ENCODE measurements at places on chromosomes 1 and 21.

DNA sequence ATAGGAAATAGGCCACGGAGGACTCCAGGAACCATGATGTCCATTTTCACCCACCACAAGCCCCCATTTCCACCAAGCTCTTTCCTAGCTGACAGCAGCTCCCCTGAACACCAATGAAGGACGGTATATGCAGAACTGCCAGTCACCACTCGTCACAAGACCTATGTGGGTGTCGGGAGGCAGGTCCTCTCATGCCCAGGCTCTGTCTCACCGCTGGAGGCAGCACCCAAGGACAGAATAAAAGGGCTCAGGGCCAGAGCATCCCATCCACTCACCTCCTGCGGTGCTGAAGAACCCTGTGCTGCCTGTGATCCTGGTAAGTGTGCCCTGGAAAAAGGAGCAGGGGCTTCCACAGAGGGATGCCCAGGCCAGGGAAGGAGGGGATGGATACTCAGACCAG lies at the start of gene LCE1F:
Gene LCE1F (plus strand): TSS at position 266 of the 400 bp plus-strand sequence. CDS start 1,232 bp downstream, outside the sequence.
- DNase-seq: no peak

- DNase-seq: no peak
Measured at GRCh38 chr1:54342288-54342687, 63.9 kb downstream of the SSBP3 start.

GRCh38 chr21:33383056-33383888 lies 19.9 kb upstream of the IFNGR2 start:
- DNase-seq: peak; percentile 45

DNA sequence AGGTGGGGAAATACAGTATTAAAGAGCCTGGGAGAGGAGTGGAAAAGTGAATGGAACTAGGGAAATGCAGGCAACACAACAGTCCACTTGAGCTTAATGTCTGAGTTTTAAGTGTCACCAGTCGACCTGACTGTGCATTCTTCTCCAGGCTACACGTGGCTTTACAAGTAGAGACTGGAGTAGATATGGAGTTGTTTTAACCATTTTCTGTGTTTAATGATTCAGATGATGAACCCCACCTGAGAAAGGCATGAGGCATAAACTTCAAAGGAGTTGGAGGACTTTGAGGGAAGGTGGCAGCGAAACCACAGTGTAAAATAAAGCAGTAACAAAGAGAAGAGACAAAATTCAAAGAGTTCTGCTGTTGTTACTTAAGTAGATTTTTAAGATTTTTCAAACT lies 12.6 kb downstream of the FUBP1 start:
- DNase-seq: no peak

- DNase-seq: no peak
Measured at GRCh38 chr1:7940034-7940433, 605 bp downstream of the TNFRSF9 start.

- DNase-seq: no peak
Measured at GRCh38 chr1:157199421-157199755, 61.2 kb upstream of the ETV3 start.

GRCh38 chr1:43536196-43536863 lies 5.6 kb downstream of the PTPRF start:
- DNase-seq: no peak

- no peak for DNase-seq
Measured at GRCh38 chr1:166950156-166950555, 25.2 kb downstream of the ILDR2 start.

- DNase-seq: no peak
Measured at GRCh38 chr1:58629031-58629462, 52.0 kb upstream of the TACSTD2 start.

DNA sequence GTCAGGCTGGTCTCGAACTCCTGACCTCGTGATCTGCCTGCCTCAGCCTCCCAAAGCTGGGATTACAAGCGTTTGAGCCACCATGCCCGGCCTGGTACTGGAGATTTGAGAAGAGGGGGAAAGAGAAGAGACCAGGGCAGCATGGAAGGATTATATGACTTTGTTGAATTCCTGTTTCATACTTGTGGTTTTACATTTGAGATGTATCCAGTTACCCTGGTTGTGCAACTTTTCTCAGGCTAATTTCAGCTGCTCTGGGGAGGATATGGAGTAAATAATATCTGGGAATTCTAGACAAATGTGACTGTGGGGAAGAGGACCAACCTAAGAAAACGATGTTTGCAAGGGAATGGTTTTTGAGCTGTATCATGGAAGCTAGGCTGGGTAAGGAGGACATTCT lies 89.5 kb upstream of the GREM2 start:
- no peak for DNase-seq

DNA sequence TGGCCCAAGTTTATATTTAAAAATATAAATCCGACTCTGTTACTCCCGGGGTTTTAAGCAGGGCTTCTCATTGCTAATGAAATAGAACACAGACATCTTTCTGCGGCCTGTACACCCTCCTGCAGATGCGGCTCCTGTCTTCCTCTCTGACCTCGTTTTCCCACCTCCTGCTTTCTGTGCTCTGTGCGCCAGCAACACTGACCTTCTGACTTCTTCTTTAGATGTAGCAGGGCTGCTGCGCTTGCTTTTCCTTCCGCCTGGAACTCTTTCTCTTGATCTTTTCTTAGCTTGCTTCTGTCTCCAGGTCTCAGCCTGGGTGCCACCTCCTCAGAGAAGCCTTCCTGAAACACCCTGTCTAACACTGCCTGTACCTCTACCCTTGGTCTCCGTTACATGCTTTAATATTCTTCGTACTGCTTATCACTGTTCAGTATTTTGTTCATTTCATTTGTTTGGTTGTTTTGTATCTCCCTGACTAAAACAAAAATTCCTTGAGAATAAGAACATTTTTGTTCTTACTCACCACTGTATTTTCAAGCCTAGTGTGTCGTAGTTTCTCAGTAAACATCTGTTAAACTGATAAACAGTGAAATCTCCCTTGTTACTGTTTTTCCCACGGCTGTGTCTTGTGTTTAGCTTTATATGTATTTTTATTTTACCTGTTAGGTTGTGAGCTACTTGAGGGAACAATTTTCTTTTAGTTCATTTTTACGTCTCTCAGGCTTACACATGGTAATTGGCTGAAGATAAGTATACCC lies 79.0 kb downstream of the ST3GAL3 start:
- no peak for DNase-seq

DNA sequence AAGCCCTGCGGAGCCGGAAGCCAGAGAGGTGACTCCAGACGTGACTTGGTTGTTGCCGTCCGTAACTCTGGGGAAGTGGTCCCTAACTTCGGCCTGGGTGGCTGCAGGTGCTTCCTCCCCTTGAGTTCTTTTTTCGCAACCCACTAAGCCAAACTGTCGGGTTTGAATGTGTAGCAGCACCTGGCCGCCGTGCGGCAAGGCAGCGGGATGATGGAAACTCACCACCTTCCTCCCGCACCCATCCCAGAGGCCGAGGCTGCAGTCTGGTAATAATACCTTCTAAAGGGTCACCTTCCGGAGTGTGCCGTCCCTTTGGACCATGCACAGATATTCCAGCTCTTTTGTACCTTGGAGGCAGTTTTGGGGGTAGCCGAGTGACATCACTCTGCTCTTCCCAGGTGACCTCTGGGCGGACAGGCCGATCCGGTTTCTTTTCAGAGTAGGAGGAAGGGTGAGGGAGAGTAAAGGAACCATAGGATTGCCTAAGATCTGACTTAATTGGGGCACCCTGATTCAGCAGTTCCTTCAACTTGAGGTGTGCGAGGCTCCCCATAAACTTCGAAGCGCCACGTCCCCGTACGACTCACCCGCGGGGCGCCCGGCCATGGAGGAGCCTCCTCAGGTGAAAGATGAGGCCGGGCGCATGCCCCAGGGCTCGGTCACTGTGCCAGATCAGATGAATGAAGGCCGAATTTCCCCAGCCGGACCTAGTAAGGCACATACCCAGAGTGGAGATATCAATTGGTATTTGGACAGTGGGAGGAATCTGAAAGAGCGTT lies 1.0 kb downstream of the KCNK1 start:
- no peak for DNase-seq

DNA sequence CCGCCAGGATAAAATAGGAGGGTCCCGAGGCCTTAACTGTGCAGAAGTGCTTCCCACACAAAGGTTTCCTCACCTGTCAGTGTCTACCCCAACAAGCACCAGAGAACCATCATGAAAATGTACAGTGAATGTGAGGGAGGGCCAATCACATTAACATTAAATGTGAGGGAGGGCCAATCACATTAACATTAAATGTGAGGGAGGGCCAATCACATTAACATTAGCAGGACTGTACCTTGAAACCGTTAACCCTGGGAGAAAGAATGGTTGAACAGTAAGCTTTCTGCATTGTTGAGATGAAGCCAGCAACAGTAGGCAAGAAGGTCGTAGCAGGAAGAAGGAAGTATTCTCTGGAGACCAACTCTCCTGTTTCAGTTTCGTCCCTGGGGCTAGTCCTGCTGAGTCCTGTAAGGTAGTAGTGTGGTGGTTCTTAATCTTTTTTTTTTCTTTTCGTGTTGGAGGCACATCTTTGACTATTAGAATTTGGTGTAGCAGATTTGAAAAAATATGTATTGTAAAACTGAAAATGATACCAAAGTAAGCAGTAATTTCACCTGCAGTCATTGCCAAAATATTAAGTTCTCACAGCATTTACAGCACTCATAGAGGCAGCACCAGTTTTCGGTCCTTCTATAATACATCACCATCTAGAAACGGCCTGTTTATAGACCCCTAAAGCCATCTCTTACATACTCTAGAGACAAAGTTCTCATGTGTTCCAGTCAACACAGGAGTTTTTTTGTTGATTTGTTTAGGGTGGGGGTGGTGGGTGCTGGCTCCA lies 98.6 kb upstream of the PPP2R5A start:
- no peak for DNase-seq

- DNase-seq: no peak
Measured at GRCh38 chr21:15837645-15838044, 107.9 kb downstream of the USP25 start.

- DNase-seq: no peak
Measured at GRCh38 chr21:46664316-46664995, 29.0 kb downstream of the PRMT2 start.

- DNase-seq: no peak
Measured at GRCh38 chr1:154326546-154327465, 1.5 kb downstream of the ATP8B2 start.

GRCh38 chr1:193448682-193449461 lies 262.5 kb upstream of the B3GALT2 start:
- no peak for DNase-seq

DNA sequence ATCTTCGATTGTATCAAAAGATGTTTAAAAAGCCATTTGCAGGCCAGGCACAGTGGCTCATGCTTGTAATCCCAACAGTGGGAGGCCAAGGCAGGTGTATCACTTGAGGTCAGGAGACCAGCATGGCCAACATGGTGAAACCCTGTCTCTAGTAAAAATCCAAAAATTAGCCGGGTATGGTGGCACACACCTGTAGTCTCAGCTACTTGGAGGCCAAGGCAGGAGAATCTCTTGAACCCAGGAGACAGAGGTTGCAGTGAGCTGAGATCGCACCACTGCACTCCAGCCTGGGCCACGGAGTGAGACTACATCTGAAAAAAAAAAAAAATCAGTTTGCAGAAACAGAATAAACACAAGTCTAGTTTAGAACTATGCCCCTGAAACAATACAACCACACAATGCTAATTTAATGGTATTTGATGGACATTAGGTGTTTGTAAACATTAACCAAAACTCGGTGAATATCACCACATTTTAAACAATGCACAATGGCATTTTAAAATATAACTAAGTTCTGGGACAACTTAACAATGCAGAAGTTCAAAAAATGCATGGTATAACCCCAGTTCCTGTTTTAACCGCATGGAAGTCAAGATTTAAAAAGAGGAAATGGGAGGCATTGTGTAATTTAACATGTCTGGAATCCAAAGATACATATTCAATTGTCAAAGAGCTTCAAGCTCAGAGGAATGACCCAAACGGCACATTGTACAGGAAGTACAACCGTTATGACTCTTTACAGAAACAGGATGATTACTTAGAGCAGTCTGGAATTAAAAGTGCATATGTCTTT lies 7.1 kb upstream of the PTTG1IP start:
- no peak for DNase-seq

DNA sequence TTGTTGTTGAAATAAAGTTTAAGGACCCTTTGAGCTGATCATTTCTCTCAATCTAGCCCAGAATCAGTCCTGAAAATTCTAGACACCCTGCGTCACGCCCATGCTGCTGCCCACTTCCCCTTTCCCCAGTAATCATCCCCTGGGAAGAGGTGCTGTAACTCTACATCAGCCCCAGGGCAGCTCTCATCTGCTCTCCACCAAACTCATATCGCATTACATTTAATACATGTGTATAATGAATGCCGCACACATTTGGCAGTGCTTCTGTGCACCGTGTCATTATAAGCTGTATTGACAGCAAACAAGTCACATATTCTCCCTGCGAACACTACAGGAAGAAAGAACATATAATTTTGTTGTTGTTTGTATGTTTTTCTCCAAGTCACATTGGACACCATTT lies 539.7 kb upstream of the DAB1 start:
- no peak for DNase-seq

GRCh38 chr1:180785291-180785690 lies 127.4 kb upstream of the KIAA1614 start:
- no peak for DNase-seq

DNA sequence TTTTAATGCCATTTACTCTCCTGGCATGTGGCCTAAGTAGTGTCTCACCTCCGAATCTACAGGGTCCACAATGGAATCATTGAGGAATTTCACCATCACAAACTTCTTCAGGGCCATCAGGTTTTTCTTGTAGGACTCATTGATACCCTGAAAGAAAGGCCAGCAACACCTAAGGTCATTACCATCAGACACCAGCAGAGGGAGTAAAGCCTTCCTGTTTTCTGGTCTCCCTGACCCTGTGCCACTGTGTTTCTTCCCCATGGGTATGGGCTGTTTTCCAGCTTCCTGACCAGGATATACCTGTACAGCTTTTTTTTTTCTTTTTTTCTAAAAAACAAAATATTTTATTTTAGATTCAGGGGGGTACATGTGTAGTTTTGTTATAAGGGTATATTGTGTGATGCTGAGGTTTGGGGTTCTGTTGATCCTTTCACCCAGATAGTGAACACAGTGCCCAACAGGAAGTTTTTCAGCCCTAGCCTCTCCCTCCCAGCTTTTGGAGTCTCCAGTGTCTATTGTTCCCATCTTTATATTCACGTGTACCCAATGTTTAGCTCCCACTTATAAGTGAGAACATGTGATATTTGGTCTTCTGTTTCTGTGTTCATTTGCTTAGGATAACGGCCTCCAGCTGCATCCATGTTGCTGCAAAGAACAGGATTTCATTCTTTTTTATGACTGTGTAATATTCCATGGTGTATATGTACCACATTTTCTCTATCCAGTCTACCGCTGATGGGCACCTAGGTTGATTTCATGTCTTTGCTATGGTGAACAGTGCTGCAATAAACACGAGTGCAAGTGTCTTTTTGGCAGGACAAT lies 18.3 kb downstream of the PPT1 start:
- DNase-seq: peak; percentile 23

DNA sequence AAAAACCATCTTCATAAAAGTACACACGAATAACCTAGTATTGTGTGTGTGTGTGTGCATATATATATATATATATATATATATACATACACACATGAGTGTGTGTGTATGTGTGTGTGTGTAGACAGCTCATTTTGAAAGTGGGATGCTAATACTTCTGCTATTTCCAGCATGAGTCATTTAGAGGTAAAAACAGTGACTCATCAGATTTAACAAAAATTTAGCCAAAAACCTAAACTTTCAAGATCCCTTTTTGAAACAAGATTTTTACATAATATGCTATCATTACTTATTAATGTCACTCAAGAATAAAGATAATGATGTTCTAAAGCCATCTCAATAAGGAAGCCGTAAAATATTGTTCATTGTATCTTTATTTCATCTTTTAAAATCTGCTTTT lies 35.6 kb upstream of the ADGRL4 start:
- DNase-seq: no peak

Measured in activated T-cell treated with anti-CD3 and anti-CD28 coated beads for 1 hour (primary cell).